ENCODE measurements at places on chromosomes 2 and 18.

- DNase-seq, result peak; percentile 56
Observed at GRCh38 chr2:60337142-60337497, 216.3 kb downstream of the BCL11A start.

DNA sequence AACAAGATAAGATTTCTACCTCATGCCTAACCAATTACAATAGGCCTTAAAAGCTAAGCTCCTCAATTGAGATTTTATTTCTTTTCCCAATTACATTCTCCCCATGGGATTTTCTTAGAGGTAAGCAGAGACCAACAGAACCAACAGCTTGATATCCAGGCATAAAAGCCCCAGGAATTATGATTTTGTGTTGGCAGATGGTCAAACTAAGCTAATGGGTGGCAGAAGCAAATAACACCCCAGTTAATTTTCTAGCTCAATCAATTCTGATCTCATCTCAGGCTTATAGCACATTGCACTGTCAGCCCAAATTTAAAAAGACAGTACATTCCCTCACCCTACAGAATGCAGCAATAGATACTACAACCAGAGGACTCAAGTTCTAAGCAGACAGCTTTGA, 156.4 kb downstream of the NRXN1 start:
- DNase-seq, result no peak

GRCh38 chr18:3148930-3149535, 70.7 kb downstream of the MYOM1 start:
- no peak for DNase-seq

DNA sequence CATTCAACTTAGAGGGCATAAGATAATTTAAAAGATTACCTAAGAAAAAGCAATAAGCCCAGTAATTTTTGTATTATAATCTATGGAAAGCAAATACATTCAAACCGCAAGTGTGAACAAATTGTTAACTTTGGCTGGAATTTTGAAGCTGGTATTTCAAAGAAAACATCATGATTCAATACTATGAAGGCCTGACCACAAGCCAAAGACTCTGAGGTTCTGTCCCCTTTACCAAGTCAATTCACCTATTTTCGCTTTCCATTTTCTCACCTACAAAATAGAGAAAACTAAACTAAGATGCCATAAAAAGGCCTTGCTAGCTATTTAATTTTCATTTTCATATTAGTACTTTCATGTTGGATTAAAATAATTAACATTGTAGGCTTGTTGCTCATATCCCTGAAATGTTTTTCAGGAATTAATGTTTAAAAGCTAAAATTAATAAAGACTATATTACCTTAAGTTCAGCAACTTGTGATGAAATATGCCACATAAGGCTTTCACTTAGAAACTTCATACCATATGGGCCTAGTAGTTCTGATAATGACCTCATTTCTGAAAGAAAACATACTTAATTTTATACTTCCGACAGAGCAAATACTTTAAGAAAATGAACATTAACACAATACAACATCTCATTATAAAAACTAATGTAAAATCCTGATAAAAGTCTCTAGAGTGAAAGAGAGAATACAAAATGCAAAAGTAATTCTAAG, 85.7 kb upstream of the FRZB start:
- DNase-seq, result no peak

DNA sequence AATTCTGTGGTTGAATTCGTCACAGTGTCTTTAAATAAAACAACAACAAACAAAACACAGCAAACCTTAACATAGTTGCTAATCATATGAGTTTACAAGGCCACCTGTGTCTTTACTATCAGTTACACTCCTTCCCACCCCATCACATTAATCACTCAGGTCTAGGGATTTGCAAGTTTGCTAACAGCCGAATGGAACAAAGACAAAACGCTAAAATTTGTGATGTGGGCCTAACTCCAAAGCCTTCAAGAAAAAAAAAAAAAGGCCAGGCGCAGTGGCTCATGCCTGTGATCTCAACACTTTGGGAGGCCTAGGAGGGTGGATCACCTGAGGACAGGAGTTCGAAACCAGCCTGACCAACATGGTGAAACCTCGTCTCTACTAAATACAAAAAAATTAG, 566 bp upstream of the POLI start:
- DNase-seq, result no peak

DNA sequence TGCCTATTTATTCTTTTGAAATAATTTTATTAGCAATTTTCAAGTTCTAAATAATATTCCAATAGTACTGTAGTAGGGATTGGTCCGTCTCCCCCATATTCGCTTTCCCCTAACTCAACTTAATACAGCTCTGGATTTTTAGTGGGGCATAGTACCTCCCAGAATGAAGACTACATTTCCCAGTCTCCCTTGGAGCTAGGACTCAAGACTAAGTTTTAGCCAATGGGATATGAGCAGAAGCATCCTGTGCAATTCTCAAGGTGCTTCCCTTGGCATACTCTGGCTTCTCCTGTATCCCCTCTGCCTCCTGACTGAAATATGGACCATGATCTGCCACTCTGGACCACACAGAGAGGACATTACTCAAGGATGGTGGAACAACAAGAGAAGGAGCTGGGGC, 24.1 kb downstream of the ST3GAL5 start:
- DNase-seq, result no peak

All from HL-60 (cell line).